Fibroblast of the aortic adventitia (primary cell): ENCODE measurements at places on chromosomes 2 and 18. TPM values are rescaled to one million over a fixed set of nuclear protein-coding genes. Genes with fewer than 3 reads are reported as not detected.

Gene KCNIP3
- 0.25 and 2.9 TPM in 2 replicates for total RNA-seq

Gene CENPO
- total RNA-seq, result 5.5 and 35.3 TPM in 2 replicates

Gene MATN3
- total RNA-seq, result 0.82 and 1.1 TPM in 2 replicates

Gene GPAT2
- total RNA-seq, result 10.2 TPM in 1 of 2 replicates, not detected in the other

Gene SH2D6
- 0.27 TPM in 1 of 2 replicates, not detected in the other for total RNA-seq

Gene ZSCAN30
- 18.6 and 22.6 TPM in 2 replicates for total RNA-seq

Gene SLC14A1
- 5.6 and 254 TPM in 2 replicates for total RNA-seq

Gene TLX2
- total RNA-seq, result not detected in 2 replicates

Gene CREB1
- 28.6 and 52.4 TPM in 2 replicates for total RNA-seq

Gene ACTR2
- 97.1 and 127 TPM in 2 replicates for total RNA-seq

Gene MTLN
- total RNA-seq, result 38.6 and 51.1 TPM in 2 replicates
